ENCODE measurements at places on chromosomes 3 and 15. TPM values are rescaled to one million over a fixed set of nuclear protein-coding genes. Genes with fewer than 3 reads are reported as not detected.

The APOD gene
- 201 TPM for total RNA-seq

GRCh38 chr15:61318802-61319525 lies 89.9 kb upstream of the RORA start:
- no peak for DNase-seq

DNA sequence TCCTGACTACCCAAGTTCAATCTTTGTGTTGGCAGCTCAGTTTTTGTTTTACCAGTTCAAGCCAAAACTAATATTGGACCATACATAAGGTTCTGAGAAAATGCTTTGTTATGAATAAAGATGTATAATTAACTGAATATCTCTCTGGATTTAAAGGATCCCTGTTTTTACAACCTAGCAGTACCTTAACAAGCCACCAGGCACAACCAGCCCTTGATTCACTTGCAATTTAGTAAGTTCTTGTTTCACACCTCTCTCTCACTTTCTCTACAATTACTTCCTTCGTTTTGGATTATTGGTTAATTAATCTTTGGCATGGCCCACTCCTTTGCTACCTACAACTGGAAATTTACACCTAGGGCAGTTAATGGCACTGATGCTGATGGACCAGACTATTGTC lies 531.9 kb downstream of the SQOR start:
- no peak for DNase-seq

- DNase-seq: no peak
Measured at GRCh38 chr3:54845551-54845950, 82.3 kb downstream of the LRTM1 start.
